ENCODE measurements at places on chromosomes 1 and 21.
A peak's percentile ranks its signal among the peaks of the same experiment; 100 is the strongest.

DNA sequence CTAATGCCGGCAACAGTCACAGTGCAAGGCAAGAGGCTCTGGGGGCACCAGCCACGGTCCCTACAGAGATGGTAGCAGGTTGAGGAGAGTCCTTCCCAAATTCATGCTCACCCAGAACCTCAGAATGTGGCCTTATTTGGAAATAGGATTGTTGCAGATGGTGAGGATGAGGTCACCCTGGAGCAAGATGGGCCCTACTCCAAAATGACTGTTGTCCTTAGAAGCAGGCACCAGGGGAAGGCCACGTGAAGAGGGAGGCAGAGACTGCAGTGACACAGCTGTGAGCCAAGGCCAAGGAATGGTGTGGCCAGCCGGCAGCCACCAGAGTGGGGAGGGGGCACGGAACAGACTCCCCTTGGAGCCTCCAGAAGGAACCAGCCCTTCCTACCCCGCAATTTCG lies 70.8 kb upstream of the CLDN14 start:
- DNase-seq = no peak

DNA sequence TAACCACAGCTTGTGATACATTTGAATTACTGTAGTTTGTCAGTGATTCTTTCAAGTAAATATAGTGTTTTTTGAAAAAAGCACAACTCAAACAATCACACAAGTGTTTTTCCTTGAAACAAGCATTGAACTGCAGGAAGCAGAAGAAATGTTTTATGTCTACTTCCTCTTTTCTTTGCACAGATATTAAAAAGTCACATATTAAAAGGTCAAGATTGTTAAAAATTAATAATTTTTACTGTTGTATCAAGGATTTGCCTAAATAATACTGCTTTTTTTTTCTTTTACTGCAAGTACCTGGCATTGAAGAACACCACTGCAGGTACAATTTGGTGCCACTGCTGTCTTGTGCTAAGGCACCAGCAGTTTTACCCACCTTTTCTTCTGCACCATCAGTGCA lies 214.2 kb upstream of the C1orf105 start:
- DNase-seq = no peak

DNA sequence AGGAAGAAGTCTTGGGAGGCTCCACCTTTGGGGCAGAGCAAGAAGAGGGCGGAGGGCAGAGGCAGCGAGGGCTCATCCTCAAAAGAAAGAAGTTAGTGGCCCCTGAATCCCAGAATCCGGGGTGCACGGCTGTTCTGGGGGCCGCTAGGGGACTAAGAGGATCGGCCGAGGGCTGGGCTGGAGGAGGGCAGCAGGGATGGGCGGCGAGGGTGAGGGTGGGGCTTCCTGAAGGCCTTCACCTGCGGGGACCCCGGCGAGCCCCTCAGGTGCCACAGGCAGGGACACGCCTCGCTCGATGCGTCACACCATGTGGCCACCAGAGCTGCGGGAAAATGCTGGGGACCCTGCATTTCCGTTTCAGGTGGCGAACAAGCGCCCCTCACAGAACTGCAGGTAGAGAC lies 23.9 kb downstream of the COL6A1 start:
- DNase-seq = no peak

DNA sequence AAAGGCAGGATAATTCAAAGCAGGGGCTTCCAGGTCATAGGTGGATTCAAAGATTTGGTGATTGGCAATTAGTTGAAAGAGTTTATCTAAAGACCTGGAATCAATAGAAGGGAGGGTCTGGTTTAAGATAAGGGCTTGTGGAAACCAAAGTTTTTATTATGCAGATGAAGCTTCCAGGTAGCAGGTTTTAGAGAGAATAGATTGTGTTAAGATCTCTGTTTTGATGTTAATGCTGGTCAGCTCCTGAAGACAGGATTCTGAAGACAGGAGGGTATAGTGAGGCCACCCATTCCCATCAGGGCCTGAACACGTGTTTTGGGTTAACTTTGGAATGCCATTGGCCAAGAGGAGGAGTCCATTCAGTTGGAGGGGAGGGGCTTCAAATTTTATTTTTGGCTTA lies 6.1 kb upstream of the PTBP2 start:
- no peak for DNase-seq

DNA sequence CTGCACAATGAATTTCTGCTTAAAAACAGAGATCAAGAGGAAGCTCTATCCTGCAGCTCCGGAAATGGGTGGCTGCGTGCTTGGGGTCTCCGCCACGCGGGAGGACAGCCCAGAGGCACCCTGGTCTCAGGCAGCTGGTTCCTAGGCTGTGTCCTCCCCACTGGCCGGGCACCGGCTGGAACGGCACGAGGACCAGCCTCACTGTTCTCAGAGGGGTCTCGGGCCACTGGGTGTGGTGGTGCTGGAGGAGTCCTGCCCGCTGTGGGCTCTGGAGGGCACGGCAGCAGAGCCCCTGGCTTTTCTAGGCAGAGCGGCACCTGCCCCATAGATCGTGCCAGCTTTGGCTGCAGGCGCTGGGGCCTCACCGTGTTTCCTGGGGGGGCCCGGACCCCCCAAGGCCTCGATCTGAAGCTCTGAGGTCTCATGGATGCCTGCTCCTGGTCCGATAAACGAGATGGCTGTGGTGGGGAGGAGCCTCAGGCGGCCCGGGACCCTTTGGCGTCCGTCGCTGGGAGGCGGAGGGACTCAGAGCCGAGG lies 8.2 kb upstream of the RNF223 start:
- peak; percentile 21 for DNase-seq

- no peak for DNase-seq
These were observed 256.5 kb downstream of the NFIA start for GRCh38 chr1:61338899-61339298.

DNA sequence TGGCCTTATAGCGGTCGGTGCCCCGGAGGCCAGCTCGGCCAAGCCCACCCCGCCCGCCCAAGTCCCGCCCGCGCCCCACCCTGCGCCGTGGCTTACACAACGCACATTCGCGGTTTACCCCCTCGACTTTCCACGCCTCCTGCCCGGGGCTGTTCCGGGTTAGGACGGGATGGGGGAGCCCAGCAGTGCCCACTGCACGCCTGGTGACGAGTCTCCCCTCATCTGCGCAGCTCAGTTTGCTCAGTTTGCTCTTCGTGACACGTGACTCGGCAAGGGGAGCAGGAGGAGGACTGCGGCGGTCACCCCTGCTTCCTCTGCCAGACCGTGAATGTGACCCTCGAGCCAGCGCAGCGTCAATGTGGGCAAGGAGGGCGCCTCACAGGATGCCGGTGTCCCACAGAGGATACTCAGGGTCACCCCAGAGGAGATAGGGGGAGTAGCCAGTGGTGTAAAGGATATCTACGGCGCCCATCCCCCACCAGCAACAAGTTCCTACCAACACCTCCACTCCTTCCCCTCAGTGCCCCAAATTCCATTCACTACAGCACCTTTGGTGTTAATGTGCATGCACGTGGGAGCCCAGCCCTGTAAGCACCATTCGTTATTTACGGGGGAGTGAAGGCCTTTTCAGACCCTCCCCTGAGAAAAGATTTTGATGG lies 350 bp upstream of the S100A6 start:
- DNase-seq = peak; percentile 69

DNA sequence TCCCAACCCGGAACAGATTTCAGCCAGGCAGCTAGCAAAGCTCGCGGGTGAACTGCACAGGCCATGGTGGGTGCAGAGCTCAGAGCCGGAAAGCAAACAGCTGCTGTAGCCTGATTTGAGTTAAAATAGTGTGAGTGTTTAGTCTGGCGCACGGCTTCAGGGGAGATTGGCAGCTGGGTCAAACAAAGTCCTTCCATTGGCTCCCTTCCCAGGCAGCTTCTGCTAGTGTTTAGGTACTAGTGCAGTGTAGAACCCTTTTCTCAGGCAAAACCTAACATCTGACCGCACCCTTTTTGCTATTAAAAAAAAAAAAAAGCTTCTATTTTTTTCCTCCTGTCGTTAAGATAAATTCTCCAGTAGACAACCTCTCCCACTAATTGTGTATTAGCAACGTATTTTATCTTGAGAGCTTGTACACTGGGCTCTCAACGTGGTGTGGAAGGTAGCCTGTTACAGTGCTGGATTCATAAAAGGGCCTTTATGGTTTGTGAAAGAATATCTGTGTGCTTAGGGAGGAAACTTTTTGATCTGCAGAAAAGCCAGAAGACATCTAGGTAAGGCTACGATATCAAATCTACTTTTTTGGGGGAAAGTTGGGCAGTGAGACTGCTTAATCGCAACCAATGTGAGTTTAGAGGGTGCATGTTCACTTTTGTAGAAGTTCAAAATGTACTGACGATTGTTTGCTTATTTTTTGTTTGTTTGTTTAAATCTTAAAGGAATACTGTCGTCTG lies 689.6 kb downstream of the USP25 start:
- no peak for DNase-seq

GRCh38 chr21:46168238-46168637 lies 12.9 kb upstream of the FTCD start:
- DNase-seq = no peak
